EH (cell line): ENCODE measurements at places on chromosomes 7 and 10.

DNA sequence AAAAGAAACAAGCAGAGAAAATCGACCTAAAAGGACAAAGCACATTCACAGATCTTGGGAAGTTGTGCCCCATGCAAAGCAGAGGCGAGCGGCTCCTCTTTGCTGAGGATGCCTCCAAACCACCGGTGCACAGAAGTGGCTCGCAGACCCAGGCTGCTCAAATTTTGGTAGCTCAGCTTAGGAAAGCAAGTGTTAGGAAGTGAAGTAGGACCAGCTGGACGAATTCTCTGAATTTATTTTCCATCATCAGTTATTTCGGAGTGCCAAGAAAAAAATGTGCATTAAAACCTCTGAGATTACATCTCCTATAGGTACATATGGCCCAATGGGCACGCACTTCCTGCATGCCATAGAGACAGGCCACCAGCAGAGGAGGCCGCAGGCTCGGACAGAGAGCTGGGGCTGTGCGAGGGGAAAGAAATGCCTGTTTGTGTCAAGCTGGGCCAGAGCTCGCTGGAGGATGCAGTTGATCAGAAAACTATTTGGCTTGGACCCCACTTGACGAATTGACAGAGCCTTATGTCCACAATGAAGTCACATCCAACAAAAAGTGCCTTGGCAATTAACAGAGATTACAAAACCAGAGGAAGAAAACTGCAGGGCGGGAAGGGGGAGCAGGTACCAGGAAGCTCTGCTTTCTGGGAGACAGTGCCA is 122.3 kb upstream of the LYZL2 start:
- peak; percentile 67 for DNase-seq

GRCh38 chr10:127715782-127716378 is 21.1 kb upstream of the FOXI2 start:
- no peak for DNase-seq

- DNase-seq = no peak
Measured at GRCh38 chr7:105887569-105888189, 11.3 kb upstream of the ATXN7L1 start.

DNA sequence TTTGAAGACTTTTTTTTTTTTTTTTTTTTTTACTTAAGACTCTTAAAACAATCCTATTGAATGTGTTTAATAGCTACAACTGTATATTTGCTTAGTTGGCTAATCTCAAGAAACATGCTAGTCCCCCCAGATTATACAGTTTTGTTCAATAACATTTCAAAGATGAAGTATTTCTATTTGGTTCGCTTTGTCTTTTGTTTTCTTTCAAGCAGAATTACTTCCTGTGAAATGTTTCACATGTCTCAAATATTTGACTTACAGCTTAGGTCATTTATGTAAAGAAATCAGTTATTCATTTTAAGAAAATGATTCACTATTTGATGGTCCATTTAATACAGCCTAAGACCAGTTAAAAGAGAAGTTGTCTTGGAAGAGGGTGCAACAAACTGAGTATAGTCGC is 12.8 kb upstream of the LAMB1 start:
- DNase-seq = peak; percentile 37

GRCh38 chr7:126972571-126972970 is 280.2 kb downstream of the GRM8 start:
- DNase-seq = no peak

DNA sequence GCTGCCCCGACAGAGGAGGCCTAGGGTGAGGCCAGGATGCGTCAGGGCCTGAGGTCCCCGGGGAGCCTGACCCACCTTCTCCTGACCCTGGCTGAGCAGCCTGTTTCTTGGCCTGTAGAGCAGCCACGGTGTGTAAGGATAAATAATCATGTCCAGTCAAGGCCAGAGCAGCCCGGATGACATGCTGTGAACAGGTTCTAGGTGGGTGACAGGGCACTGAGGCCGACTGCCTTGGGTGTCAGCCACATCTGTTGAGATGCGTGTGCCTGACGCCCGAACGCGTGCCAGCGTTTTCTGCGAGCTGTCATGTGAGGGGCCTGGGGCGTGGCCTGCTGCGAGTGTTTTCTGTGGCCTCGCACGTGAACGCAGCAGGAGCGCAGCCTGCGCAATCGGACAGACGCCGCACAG is 118.3 kb downstream of the FAM53B start:
- DNase-seq = no peak

GRCh38 chr7:80679921-80680907 is 41.8 kb downstream of the CD36 start:
- DNase-seq = no peak

DNA sequence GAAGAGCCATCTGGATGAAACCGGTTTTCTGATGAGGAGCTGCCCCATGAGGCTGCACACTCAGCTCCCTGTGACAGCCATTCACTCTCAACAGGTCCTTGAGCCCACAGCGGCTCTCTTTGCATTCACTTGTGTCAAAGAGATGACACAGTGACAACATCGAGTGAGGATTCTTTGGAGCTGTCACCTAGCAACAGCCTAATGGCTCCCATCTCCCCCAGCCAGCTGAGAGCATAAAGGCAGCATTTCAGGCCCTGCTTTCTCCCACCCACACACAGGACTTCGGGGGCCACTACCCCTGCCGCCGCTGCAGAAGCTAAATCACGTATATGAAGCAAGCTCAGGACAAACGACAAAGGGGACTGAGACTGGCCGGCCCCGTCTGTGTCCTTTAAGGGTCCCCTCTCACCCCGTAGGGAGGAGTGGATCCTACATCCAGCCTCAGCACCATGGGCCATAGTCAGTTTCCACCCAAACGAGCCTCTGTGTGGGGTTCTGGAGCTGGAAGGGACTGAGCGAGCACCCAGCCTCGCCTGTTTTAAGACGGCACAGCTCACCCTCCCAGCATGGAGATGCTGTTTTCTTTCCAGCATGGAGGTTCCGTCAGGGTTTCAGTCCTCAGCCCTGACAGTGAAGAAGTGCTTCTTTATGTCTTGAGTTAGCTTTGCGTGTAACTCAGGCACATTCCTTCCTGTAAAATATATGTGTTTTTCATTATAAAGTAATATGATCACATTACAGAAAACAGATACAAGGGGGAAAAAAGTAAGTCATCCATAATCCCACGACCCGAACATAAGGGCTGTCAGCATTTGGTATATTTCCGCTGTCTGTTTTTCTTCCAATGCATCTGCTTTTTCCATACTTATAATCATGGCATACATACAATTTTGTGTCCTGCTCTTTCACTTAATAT is 4.9 kb downstream of the CPA4 start:
- DNase-seq = no peak

DNA sequence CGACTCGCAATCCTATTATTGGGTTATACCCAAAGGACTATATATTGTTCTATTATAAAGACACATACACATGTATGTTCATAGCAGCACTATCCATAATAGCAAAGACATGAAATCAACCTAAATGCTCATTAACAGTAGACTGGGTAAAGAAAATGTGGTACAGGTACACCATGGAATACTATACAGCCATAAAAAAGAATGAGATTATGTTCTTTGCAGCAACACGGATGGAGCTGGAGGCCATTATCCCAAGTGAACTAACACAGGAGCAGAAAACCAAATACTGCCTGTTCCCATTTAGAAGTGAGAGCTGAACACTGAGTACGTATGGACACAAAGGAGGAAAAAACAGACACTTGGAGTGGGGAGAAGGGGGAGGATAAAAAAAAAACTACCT is 536.8 kb upstream of the DPP6 start:
- no peak for DNase-seq

GRCh38 chr10:7598771-7599170 is 68.0 kb downstream of the ITIH5 start:
- DNase-seq = no peak

GRCh38 chr7:127486654-127487053 is 94.1 kb upstream of the ZNF800 start:
- no peak for DNase-seq

DNA sequence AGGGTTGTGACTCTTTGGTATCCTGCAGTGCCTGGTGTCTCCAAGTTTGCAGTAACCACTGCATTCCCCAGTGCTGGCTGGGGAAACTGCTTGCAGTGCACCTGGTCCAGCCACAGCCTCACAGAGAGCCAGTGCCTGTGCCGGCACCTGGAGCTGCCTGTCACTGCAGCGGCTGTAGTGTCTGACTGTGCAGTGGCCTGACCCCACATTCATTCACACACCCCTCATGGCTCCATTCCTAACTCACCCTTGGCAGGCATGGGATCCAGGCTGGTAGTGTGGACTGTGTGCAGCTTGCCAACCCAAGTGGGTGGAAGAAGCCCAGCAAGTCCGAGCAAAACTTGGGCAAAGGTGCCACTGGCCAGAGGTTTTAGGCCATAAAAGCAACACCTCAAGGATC is 3.7 kb upstream of the CYP3A43 start:
- no peak for DNase-seq

GRCh38 chr10:52004342-52004949 is 305.1 kb upstream of the CSTF2T start:
- peak; percentile 50 for DNase-seq

DNA sequence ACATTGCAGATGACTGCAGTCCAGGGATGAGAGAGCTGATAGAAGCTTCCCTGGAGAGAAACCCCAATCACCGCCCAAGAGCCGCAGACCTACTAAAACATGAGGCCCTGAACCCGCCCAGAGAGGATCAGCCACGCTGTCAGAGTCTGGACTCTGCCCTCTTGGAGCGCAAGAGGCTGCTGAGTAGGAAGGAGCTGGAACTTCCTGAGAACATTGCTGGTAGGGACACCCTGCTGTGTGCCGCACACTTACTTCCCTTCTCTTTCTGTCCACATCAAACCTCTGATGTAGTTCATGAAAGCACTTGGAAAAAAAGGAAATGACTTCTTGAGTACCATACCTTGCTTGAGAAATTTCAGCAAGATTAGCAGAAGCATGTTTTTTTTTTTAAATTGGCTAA is 25.3 kb downstream of the MAP3K8 start:
- DNase-seq = no peak

- no peak for DNase-seq
Measured at GRCh38 chr10:21043044-21043443, 145.9 kb upstream of the NEBL start.

DNA sequence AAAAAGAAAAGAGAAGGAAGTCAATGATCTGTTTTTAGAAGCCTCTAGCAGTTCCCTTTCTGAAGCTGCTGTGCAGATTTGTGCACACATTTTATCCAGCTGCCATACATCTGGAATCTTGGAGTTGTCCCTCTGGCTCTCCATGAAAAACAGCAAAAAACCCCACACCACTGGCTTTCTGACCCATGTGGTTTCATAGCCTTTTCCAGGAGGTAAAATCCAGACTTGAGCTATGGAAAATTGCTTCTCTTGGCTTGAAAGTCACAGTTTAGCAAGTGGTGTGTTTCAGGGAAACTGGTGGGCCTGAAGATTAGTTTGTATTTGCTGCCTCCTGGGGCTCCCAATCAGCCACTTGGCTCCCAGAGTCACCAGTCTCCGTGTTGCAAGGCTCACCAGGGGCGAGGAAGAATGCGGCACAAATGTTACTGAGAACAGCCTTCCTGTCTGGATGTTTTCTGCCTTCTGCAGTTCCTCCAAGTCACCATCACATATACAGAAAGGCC is 50.1 kb upstream of the ADRB1 start:
- DNase-seq = peak; percentile 22

DNA sequence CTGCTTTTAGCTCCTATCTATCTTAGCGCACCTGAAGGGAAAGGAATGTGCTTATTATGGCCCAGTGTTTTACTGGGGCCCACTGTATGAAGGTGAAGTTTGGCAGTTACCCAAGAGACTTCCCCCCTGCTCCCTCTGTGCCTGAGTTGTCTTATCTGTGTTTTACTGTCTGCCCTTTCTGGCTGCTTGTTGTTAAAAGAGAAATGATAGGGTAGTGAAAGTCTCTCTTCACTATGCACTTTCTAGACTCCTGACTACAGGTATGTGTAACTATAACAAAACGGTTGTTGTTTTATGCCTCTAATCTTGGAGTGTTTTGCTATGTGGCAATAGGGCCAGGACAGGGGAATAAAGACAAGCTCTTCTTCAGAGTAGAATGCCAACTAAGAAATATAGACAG is 326.9 kb downstream of the KIF20B start:
- no peak for DNase-seq

DNA sequence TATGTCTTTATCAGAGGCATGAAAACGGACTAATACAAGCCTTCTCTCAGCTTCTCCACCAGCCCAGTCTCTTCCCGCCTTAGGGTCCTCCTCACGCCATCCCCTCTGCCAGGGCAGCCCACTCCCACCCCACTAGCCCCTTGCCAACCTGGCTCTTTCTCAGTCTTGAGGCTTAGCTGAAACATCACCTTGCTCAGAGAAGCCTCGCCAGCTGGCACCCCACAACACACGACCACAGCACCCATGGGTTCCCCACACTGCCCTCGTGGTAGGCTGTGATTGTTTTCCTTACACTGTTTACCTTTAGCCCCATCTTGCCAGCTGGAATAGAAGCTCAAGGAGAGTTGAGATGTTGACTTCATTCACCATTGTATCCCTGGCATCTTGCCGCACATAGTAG is 44.4 kb downstream of the GPAM start:
- no peak for DNase-seq

DNA sequence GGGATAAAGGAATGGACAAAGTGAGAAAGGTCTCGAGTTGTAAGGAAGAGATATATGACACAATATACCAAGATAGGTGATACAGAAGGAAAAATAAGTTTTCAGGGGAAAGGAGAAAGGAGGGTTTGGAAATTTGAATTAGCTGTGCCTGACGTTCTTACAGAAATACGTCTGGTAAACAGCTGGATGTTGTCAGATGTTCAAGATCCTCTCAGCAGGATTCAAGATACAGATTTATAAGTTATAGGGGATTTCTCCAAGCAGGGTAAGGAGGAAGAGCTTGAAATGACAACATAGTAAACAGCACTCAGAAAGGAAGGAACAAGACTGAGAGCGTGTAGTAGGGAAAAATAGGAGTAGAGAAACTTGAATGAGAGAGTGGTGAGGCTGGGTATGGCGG is 1184.1 kb downstream of the TYW1 start:
- DNase-seq = no peak

DNA sequence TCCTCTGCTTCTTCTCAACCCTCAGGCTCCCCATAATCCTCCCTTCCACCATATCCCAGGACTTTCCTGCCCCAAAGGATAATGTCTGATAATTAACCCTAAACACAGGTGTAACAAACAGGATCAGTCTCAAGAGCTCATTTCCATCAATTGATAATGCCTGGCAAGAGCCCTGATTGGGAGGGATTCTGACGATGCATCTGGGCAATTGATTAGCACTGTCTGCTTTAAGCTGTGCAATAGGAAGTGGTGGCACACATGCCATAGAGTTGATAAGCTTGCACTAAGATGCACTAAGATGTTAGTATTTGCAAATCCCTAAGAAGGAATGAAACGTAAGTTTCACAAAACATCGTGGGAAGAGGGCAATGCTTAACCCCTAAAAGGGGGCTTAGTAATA is 27.4 kb upstream of the EGR2 start:
- DNase-seq = no peak

DNA sequence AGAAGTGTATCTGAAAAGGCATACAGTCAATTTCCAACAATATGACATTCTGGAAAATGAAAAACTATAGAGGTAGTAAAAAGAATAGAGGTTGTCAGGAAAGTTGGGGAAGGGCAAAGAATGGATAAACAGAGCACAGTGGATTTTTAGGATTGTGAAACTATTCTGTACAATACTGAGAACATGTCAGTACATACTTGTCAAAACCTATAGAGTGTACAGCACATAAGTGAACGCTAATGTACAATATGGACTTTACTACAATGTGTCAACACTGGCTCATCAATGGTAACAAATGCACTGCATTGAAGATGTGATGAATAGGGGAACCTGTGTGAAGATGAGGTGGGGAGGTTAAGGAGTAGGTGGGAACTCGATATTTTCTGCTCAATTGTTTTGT is 483.0 kb upstream of the PFKP start:
- DNase-seq = no peak
